ENCODE measurements at places on chromosomes 6 and 20.

- no peak for DNase-seq
Observed at GRCh38 chr6:108434222-108434621, 126.5 kb upstream of the FOXO3 start.

DNA sequence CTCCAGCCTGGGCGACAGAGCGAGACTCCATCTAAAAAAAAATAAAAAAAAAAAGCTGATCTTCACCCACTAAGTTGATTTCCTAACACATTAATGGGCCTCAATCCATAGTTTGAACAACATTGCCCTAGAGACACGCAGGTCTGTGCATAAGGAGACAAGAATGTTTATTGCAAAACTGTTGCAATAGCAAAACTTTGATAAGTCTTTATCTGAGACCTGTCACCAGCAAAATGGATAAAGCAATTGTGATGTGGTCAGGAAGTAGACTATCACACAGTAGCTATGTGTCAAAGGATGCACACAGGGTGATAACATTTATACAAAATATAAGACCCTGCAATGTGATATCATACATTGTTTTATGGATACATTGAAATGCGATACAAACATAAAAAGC, 4.2 kb upstream of the ITPR3 start:
- no peak for DNase-seq

- no peak for DNase-seq
Observed at GRCh38 chr6:165985806-165986299, 181.8 kb downstream of the TBXT start.

DNA sequence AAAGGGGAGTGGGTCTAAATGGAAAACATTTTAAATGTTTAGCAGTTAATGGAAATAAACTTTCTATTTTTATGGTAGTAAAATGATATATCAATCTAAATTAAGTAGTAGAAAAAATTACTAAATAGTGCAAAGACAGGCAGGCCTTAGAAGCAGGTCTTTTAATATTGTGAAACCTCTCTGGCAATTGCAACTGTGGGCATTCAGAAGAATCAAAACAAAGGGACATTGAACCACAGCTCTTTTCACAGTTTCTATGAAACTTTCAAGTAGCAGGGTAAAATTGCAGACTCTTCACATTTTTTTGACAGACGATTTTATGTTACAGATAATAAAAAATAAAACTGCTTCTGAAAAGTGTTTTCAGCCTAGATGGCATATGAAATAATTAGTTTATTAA, 533.7 kb downstream of the BCKDHB start:
- DNase-seq, result no peak

DNA sequence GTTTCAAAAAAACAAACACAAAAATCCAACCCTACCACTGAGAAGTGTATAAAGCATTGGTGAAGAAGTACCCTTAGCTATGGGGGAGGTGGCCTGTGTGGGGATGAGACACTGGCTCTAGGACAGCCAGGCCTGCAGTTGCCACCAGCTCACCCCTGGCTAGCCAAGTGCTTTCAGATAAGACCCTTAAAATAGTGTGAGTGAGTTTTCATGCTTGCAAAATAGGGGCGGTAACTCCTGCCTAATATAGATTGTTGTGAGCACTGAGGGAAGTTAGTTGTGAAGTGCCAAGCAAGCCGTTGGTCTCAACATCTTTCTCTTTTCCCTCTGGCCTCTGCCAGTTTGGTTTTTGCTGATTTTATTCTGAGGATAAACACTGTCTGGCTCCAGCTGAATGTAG, 11.3 kb downstream of the PPP1R3G start:
- no peak for DNase-seq

- no peak for DNase-seq
Observed at GRCh38 chr6:41475737-41476357, 70.3 kb upstream of the FOXP4 start.

DNA sequence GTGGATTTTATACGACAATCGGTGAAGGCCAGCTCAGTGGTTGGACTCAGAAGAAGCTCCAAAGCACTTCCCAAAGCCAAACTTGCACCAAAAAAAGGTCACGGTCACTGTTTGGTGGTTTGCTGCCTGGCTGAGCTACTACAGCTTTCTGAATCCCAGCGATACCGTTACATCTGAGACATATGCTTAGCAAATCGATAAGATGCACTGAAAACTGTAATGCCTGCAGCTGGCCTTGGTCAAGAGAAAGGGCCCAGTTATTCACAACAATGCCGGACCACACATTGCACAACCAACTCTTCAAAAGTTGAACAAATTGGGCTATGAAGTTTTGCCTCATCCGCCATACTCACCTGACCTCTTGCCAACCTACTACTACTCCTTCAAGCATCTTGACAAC, 70.2 kb downstream of the FILIP1 start:
- no peak for DNase-seq

DNA sequence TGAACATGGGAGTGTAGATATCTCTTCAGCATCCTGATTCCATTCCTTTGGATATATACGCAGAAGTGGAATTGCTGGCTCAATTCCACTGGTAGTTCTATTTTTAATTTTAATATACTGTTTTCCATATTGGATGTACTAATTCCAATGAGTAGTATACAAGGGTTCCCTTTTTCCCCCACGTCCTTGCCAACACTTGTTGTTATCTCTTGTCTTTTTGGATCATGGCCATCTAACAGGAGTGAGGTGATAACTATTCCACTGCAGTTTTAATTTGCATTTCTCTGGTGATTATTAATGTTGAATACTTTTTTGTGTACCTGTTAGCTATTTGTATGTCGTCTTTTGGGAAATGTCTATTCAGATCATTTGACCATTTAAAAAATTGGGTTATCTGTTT, 91.5 kb downstream of the ZFAND3 start:
- DNase-seq, result no peak

DNA sequence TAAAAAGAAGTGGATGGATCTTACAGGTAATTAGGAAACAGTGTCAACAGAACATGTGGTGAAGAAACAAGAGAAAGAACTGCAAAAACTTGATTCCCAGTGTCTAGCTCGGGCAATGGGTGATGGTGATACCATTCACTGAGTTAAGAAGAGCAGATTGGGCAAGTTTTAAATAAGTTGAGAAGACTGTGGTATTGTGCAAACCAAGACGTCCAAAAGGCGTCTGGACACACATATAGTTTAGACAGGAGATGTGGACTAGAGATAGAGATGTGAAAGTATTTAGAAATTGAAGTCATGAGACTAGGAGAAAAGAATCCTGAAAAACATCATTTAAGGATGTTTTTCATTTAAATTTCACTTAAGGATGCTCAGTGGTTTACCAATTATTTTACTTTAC, 53.9 kb downstream of the CDK19 start:
- no peak for DNase-seq

GRCh38 chr20:24673678-24674570, 204.5 kb downstream of the SYNDIG1 start:
- no peak for DNase-seq

All from stimulated activated CD8-positive, alpha-beta memory T cell treated with anti-CD3 and anti-CD28 coated beads, Interleukin-4, amount 100 ng/mL, for 4 hours (primary cell).